Stimulated activated CD8-positive, alpha-beta memory T cell treated with anti-CD3 and anti-CD28 coated beads, Interleukin-7, amount 100 ng/mL, for 4 hours (primary cell): ENCODE measurements at places on chromosomes 6 and 20.

DNA sequence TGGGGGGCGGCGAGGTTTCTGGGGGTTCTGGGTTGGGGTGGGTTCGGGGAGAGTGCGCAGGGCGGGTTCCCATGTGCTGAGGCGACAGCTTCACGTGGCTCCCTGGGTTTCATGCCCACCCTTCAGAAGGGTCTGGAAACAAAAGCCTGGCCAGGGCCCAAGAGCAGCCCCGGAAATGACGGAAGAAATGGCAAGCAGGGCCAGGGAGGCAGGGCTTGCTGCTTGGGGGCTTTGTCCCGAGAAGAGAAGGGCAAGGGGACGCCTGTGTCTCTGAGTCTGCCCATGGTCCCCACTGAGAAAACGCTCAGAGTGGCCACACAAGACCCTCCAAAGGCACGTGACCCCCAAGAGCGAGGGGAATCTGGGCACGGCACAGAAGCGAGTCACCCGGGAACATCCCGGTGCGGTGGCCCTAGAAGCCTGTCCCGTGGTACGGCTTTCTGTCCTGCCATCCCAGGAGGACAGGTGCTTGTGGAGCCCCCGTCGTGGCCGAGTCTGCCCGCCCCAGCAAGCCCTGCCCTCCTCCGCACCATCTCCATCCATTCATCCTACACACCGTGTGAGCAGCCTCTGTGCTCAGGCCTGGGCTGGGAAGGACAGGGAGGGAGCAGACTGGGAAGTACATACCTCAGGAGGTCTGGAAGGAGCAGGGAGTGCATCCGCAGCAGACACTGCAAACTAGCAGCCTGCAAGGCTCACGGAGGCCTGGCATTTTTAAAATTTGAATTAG lies 9.0 kb downstream of the NPEPL1 start:
- DNase-seq: no peak

- no peak for DNase-seq
Measured at GRCh38 chr6:146281651-146282362, 252.9 kb downstream of the GRM1 start.

DNA sequence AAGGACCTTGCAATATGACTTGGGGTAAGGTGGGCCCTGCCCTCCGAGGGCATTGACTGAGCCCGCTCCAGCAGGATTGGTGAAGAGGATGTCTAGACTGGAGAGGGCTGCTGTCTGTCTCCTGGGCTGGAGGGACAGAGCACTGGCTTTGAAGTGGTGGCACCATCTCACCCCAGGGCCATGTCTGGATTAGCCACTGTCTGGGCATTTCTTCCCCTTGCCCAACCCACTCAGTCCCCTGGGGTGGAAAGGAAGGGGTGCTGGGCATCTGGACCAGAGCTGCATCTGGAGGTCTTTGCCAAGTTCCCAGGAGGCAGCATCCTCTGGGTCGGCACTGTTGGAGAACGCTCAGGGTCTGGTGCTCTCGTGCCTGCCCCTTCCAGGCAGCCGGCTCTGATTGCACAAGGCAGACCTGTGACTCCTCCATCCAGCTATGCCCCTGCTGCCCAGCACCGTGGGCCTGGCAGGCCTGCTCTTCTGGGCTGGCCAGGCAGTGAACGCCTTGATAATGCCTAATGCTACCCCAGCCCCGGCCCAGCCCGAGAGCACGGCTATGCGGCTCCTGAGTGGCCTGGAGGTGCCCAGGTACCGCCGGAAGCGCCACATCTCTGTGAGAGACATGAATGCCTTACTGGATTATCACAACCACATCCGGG lies at the start of gene R3HDML:
R3HDML (plus strand) TSS at position 319 of the 656 bp plus-strand sequence; CDS start at position 434, 115 bp downstream.
- DNase-seq: no peak

DNA sequence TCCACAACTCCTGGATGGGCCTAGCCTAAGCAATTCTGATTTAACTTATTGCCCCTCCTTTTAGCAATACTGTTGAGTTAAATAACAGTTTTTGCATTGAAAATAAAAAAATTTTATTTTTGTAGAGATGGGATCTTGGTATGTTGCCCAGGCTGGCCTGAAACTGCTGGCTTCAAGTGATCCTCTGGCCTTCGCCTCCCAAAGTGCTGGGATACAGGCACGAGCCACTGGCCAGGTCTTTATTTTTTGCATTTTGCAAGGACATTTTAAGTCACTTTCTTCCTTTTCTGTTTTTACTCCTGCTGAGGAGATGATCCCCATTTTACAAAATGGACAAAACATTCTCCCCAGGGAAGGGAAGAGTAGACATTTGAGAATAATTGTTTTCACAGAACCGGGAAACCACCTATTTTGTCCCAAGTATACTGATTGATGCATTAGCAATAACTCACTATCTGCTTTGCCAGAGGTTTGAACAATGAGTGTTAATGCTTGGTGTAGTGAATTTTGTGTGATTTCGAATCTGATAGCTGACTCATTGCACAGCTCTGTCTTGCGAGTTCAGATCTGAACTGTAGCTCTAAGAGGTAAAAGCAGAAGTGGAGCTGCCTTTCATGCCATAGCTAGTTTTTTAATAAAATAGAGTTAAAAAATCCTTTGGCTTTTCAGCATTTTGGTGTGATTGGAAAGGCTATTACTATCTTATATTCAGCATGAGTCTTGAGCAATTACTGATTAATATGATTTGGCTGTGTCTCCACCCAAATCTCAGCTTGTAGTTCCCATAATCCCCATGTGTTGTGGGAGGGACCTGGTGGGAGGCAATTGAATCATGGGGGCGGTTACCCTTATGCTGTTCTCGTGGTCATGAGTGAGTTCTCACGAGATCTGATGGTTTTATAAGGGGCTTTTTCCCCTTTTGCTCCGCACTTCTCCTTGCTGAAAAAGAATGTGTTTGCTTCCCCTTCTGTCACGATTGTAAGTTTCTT lies 20.9 kb downstream of the IGF2R start:
- DNase-seq: no peak

- DNase-seq: no peak
Measured at GRCh38 chr6:69026715-69027114, 391.6 kb downstream of the ADGRB3 start.

- DNase-seq: no peak
Measured at GRCh38 chr6:165641672-165642156, 21.3 kb downstream of the PDE10A start.

GRCh38 chr20:17992847-17993513 lies 24.2 kb downstream of the MGME1 start:
- DNase-seq: no peak

DNA sequence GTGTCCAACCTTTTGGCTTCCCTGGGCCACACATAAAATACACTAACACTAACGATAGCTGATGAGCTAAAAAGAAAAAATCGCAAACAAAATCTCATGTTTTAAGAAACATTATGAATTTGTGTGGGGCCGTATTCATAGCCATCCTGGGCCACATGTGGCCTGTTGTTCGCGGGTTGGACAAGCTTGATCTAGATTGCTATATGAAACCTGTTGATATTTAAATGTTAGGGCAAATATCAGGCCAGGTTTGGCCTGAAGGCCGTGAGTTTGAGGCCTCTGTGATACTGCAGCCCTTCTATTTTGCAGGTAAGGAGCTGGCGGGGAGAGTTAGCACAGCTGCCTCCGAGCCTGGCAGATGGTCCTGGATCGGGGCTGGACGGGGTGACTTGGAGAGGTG lies 99.0 kb downstream of the CEBPB start:
- DNase-seq: no peak

DNA sequence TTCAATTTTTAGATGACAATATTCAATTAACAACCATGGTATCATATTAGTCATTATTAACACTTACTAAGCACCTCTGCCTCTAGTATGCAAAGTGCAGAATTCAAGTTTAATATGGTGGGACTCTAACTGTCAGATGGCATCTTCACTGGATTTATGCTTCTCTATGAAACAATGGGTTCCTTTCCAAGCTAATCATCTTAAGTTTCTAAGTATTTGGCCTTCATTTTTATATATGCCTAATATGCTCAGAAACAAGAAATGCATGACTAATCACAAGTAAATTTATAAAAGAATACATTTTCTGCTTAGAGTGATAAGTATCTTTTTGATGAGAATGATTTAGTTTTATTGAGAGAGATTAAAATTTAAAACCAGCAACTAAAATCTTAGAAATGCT lies 144.7 kb downstream of the HIVEP2 start:
- no peak for DNase-seq

DNA sequence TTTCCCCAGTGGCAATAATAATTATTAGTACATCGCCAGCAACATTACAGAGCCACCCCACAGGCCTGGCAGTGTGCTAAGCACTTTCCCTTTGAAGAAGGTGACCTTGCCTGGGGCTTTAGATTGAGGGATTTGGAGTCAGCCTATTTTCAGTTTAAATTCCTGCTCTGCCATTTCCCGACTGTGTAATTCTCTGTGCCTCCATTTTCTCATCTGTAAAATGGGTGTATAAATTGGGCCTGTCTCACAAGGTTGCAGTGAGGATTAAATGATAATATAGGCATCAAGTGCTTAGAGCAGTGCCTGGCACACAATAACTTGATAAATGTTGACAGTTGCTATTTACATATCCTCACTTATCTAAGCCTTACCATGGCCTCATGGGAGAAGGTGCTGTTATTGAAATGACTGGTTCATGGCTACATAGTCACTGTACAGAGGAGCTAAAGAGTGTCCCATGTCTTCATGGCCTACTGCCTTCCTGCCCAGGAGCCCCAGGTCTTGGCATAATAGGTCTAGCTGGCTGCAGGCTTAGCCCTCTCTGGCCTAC lies 5.1 kb upstream of the SCRT2 start:
- no peak for DNase-seq

- no peak for DNase-seq
Measured at GRCh38 chr6:25579902-25580495, 72.0 kb upstream of the SCGN start.

DNA sequence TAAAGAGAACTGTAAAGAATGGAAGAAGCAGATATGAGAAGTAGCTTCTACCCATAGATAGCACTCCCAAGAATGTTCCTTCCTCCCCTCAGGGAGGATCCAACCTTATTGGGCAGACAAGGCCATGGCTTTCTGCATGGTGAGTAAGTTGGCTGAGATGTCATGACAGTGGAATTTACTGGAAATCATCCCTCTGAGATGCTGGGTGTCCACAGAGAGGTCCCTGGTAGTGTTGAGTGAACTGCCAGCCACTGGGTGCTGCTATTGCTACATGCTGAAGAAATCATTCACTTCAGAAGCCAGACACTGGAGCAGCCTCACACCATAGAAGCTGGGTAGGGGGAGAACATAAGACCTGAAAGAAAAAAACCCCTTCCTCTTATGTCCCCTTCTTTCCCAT lies 46.4 kb upstream of the FERMT1 start:
- DNase-seq: no peak

- DNase-seq: no peak
Measured at GRCh38 chr20:61100489-61100888, 151.6 kb upstream of the CDH4 start.

DNA sequence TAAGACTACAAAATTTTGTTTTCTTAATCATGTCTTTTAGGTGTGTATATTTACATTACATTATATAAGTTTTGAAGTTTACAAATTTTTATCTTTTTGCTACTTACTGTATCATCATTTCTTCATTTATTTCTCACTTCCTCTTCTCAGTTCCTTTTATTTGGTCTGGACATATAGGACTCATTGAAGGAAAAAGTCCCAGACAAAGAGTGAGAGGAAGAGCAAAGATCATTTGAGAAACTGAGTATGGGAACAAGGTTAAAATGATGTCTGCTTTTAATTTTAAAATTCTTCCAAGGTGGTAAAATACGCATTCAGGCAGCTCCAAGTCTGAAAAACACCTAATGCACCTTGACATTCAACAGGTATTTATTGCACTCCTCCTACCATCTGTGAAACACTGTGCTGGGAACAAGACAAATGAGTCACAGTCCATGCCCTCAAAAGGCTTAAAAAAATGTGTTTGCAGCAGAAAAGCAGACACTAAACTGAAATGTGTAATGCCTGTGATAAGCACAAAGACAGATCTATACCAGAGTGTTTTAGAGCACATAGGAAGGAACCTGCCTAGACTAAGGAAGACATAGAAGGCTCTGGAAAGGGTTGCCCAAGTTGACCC lies 63.2 kb downstream of the PKIB start:
- no peak for DNase-seq

- DNase-seq: no peak
Measured at GRCh38 chr6:166388290-166389004, 5.7 kb upstream of the MPC1 start.

GRCh38 chr6:107513214-107513613 lies 23.3 kb downstream of the SOBP start:
- DNase-seq: no peak

DNA sequence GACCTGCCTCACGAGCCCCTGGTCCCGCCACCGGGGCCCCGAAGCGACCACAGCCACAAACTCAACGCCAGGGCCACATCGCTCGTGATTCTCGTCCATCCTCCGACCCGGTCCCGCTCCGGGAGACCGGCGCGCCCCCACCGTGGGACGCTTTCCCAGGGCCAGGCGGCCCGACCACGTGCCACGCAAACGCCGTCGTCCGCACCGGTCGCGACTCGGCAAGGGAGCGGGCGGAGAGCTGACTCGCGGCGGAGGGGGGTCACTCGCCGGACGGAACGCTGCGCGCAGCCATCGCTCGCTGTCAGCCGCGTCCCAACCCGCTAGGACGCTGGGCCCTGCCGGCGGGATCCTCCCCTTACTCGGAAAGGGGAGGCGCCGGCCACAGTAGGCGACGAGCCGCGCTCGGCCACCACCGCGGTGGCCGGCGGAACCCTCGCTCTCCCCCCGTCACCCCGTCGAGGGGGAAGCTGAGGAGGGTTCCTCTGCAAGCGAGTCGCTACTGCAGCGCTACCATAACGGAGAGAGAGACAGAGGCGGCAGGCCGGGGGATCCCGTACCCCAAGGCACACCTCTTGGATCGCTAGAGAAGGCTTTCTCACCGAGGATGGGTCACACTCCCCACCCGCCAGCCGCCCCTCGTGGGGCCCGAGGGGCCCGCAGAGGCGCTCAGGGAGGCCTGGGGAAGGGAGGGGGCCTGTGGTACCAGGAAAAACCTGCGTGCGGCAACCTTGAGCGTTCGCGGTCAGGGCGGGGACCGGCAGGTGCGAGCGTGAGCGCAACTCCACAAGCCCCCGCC lies 511.8 kb upstream of the ZNF337 start:
- peak; percentile 34 for DNase-seq

DNA sequence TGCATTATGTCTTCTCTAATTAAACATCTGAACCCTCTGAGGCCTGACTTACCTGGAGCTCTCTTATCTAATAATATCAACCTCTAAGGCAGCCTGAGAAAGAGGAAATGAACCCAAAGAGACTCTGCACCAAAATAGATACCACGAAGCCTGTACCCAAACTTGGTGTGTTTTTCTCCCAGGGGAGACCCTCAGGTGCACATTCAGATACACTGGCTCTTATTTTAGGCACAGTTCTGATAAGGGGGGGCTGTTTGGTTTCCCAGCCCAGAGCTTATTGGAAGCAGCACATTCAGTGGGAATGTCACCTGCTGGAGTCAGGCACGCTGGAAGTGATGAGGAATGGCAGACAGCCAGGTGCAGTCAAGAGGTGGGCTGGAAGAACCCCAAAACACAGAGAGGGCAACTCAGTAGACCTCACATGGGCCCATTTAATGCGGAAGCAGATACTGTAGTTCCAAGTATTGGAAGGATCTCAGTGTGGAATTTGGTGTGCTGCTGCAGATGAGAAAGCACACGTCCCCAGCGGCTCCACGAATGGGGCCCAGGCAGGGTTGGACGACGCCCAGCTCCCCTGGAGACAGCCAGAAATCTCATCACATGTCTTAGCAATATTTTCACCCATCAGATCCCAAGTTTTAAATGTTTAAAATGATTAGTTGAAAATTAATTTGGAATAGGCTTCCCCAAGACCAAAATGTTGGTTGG lies 9.7 kb upstream of the CCR6 start:
- DNase-seq: no peak

- no peak for DNase-seq
Measured at GRCh38 chr6:125924169-125924568, 32.4 kb upstream of the HINT3 start.
